Effector memory CD4-positive, alpha-beta T cell (primary cell): ENCODE measurements at places on chromosomes 16 and 17.

DNA sequence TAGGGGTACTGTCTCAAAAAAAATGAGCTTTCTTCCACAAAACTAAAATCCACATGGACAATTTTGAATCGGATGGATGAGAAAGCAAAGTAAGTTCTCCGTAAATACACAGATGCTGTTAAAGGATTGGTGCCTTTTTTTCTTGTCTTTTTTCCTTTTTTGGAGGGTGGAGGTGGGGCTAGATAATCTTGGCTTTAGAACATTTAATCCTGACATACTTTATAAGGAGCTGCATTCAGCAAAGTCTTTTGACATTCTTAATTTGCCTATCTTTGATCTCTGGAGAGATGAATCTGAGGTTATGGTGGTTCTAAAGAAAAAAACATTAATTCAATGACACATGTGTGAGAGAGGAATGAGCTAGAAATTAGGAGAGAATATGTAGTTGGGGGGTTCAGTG lies 312.3 kb upstream of the KCNJ16 start:
- no peak overlapping the region for H3K4me3 ChIP-seq
- H3K36me3 ChIP-seq = no peaks in the 10 kb centered on the region
- H3K27ac ChIP-seq = no peak overlapping the region
- no peaks in the 10 kb centered on the region for H3K27me3 ChIP-seq
- DNase-seq = no peak

GRCh38 chr17:60729854-60730253 lies 52.2 kb downstream of the BCAS3 start:
- H3K27ac ChIP-seq = no peak overlapping the region
- H3K4me3 ChIP-seq = no peak overlapping the region
- H3K36me3 ChIP-seq = no peaks in the 10 kb centered on the region
- no peaks in the 10 kb centered on the region for H3K27me3 ChIP-seq
- DNase-seq = no peak

DNA sequence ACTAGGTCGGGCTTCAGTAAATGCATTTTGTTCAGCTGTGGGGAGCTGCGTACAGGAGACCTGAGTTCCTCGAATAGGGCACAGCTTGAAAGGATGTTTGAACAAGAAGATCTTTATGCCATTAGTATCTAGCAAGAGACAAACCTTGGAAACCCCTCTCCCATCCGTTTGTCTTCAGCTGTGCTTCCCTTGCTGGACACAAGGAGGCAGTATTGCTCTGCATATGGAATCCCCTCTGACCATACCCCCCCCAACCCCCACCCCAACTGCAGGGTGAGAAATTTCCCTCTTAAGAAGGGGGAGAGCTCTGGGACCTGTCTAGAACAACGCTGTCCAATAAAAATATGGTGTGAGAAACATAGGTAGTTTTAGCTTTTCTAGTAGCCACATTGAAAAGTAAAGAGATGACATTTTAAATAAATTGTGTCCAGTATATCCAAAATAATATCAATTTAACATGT lies 1.6 kb downstream of the MRM1 start:
- H3K36me3 ChIP-seq = no peaks in the 10 kb centered on the region
- peaks cover 15% of the 10 kb centered on the region for H3K4me1 ChIP-seq
- no peaks in the 10 kb centered on the region for H3K27me3 ChIP-seq
- H3K4me3 ChIP-seq = peak overlapping the region; percentile 93
- no peak overlapping the region for H3K27ac ChIP-seq

- no peak for DNase-seq
- H3K36me3 ChIP-seq = no peaks in the 10 kb centered on the region
- no peaks in the 10 kb centered on the region for H3K27me3 ChIP-seq
- H3K4me1 ChIP-seq = no peaks in the 10 kb centered on the region
- H3K4me3 ChIP-seq = no peak overlapping the region
Measured at GRCh38 chr17:73432624-73433190, 120.9 kb upstream of the CDC42EP4 start.

GRCh38 chr16:86378831-86379504 lies 131.4 kb upstream of the FOXF1 start:
- no peak overlapping the region for H3K27ac ChIP-seq
- no peak for DNase-seq
- H3K36me3 ChIP-seq = no peaks in the 10 kb centered on the region
- H3K4me1 ChIP-seq = no peaks in the 10 kb centered on the region
- H3K27me3 ChIP-seq = no peaks in the 10 kb centered on the region

DNA sequence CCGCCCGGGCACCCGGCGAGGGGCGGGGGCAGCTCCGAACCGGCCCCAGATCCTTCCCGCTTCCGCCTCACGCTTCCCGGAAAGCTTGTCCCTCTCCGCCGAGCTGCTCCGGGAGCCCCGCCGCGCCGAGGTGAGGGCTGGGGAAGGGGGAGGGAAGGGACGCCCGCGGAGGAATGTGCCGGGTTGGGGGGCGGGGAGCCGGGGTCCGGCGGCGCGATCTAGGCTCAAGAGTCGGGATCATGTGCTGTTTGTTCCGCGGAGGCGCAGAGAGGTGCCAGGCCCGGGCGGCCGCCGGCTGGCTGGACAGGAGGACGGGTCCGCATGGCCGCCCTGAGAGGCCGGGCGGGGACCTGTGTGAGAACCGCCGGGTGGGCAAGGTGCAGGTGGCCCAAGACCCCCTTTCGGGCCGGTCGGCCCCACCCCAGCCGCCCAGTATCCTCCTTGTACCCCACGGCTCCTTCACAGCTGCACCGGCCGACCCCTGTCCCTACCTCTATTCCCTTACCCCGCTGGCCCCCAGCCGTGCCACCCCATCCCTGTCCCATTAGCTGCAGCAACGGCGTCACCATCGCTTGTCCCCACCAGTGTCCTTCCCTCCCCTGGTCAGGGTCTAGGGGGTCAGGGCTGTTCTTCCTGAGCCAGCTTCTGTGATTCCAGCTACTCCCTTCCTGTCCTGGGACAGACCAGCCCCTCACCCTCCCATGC lies 429 bp downstream of the KIF1C start:
- H3K4me3 ChIP-seq = peak overlapping the region; percentile 80
- no peaks in the 10 kb centered on the region for H3K27me3 ChIP-seq
- peaks cover 15% of the 10 kb centered on the region for H3K36me3 ChIP-seq

DNA sequence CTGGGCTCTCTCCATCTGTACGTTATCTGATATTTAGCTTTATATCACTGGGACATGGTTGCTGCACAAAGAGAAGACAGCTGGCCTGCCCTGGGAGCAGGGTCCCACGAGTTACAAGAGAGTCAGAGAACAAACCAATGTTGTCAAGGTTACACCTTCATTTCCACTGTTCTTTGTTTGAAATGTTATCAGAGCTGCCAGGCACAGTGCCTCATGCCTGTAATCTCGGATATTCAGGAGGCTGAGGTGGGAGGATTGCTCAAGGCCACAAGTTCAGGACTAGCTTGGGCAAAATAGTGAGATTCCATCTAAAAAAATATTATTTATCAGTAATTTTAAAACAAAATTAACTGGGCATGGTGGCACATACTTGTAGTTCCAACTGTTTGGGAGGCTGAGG lies 34.6 kb downstream of the ATP6V0A1 start:
- no peaks in the 10 kb centered on the region for H3K36me3 ChIP-seq
- no peak overlapping the region for H3K27ac ChIP-seq
- H3K4me1 ChIP-seq = peaks cover 2% of the 10 kb centered on the region
- H3K27me3 ChIP-seq = no peaks in the 10 kb centered on the region
- DNase-seq = no peak

DNA sequence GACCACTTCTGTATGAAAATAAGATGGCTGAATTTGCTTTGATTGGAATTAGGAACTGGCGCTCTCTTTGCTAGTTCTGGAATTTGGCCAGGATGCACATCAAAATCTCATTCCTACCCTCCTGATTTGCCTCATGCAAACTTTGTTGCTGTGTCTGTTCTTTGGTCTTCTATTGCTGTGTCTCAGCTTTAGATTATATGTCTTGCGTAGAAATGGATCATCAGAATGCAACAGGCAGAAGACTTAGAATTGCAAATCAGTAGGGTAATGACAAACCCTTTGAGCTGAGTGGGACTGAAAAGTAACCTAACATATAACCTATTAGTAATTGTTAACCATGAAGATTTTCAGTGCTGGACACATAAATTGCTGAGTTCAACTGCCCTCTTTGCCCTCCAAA lies 30.3 kb downstream of the RAD51C start:
- no peak overlapping the region for H3K4me3 ChIP-seq
- H3K4me1 ChIP-seq = no peaks in the 10 kb centered on the region
- no peaks in the 10 kb centered on the region for H3K27me3 ChIP-seq

GRCh38 chr16:65769776-65770438 lies 596.6 kb upstream of the CDH5 start:
- DNase-seq = no peak
- H3K36me3 ChIP-seq = no peaks in the 10 kb centered on the region
- no peak overlapping the region for H3K27ac ChIP-seq
- H3K4me3 ChIP-seq = no peak overlapping the region
- no peaks in the 10 kb centered on the region for H3K27me3 ChIP-seq

DNA sequence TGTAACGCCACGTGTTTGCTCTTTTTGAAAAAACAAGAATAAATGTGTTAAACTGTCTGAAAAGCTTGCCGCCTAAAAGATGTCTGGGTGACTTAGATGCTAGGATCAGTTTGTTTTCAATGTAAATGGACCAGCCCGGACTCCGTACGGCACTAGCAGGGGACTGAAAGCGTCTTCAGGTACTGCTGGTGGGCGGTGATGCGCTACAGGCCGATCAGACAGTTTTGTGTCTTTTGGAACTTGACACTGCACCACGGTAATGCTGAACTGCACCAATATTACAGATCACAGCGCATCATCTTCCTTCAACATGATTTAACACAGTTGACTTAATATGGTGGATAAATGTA lies 727 bp upstream of the MBTPS1 start:
- no peaks in the 10 kb centered on the region for H3K36me3 ChIP-seq
- peaks cover 4% of the 10 kb centered on the region for H3K4me1 ChIP-seq
- H3K4me3 ChIP-seq = peak overlapping the region; percentile 79
- DNase-seq = no peak
- peak overlapping the region; percentile 91 for H3K27ac ChIP-seq
- H3K27me3 ChIP-seq = no peaks in the 10 kb centered on the region

GRCh38 chr17:77770331-77771105 lies 188.0 kb upstream of the TNRC6C start:
- H3K27me3 ChIP-seq = no peaks in the 10 kb centered on the region
- no peak overlapping the region for H3K27ac ChIP-seq
- no peaks in the 10 kb centered on the region for H3K36me3 ChIP-seq

- H3K27me3 ChIP-seq = no peaks in the 10 kb centered on the region
- no peak for DNase-seq
- no peak overlapping the region for H3K27ac ChIP-seq
- peaks cover 8% of the 10 kb centered on the region for H3K4me1 ChIP-seq
- peaks cover 19% of the 10 kb centered on the region for H3K36me3 ChIP-seq
Measured at GRCh38 chr17:63768433-63768832, 5.0 kb downstream of the CCDC47 start.

DNA sequence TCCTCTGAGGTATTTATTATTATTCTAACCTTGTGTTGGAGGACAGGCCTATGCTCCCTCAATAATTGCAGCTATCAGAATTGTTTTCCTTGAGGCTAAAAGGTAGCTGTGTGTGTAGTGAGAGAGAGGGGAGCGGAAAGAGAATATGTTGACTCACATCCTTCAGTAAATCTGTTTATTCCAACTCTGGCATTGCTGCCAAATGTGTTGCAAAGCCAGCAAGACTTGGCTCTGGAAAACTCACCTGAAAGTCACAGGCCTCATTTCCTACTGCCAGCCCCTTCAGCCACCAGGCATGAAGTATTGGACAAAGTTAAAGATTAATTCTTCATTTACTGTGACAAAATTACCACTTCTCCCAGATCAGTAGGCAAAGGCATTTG lies 9.6 kb downstream of the CA10 start:
- no peaks in the 10 kb centered on the region for H3K36me3 ChIP-seq
- H3K4me3 ChIP-seq = no peak overlapping the region
- no peak for DNase-seq
- H3K27me3 ChIP-seq = no peaks in the 10 kb centered on the region
- no peak overlapping the region for H3K27ac ChIP-seq
- H3K4me1 ChIP-seq = no peaks in the 10 kb centered on the region

GRCh38 chr17:62807812-62808575 lies at the start of gene MARCHF10:
MARCHF10 (minus strand) TSS chr17:62808314; CDS start chr17:62801735, 6,579 bp downstream.
- H3K4me3 ChIP-seq = no peak within 1 kb of the TSS
- no peaks in the 10 kb centered on the region for H3K36me3 ChIP-seq
- no peaks in the 10 kb centered on the region for H3K27me3 ChIP-seq
- no peak within 1 kb of the TSS for H3K27ac ChIP-seq

GRCh38 chr17:43043307-43043706 lies 18.3 kb downstream of the RND2 start:
- H3K27ac ChIP-seq = no peak overlapping the region
- no peaks in the 10 kb centered on the region for H3K36me3 ChIP-seq
- H3K4me1 ChIP-seq = no peaks in the 10 kb centered on the region
- no peaks in the 10 kb centered on the region for H3K27me3 ChIP-seq
- H3K4me3 ChIP-seq = no peak overlapping the region

- no peak overlapping the region for H3K4me3 ChIP-seq
- no peak for DNase-seq
- no peak overlapping the region for H3K27ac ChIP-seq
- H3K36me3 ChIP-seq = no peaks in the 10 kb centered on the region
- no peaks in the 10 kb centered on the region for H3K27me3 ChIP-seq
Measured at GRCh38 chr17:4389079-4389478, 22.6 kb upstream of the UBE2G1 start.

DNA sequence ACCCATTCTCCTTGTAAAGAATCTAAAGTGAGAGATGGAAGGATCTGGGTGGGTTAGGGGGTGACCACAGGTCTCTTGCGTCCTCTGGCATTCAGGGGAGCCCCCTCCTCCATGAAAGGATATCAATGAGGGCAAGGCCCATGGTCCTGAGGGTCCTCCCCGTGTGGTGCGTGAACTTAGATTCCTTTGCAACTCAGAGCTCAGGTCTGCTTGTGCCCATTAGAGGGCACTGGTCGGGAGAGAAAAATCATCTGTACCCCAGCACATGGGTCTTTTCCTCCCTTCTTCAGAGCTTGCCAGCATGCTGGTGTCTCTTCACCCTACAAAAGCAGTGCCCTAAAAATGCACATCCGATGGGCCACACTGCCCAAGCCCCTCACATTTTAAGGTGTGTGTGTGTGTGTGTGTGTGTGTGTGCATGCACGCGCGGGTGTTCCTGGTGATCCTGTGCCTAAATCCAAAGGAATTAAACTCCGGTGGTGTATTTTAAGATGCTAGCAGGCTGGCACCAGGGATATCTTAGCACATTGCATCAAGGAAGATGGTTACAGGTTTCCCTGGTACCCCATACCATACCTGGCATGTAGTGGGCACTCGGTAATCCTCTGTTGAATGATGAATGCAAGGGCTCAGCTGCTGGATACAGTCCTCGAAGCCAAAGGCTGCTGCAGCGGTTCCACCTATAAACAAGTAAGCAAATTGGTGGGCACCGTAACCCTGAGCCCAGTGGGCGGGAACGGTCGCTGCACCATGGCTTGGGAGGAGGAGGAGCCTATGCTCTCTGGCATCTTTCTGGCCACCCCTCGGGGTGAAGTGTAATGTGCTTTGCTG lies 4.7 kb downstream of the C1QTNF1 start:
- no peaks in the 10 kb centered on the region for H3K36me3 ChIP-seq
- no peak overlapping the region for H3K4me3 ChIP-seq
- H3K27me3 ChIP-seq = peaks cover 10% of the 10 kb centered on the region

DNA sequence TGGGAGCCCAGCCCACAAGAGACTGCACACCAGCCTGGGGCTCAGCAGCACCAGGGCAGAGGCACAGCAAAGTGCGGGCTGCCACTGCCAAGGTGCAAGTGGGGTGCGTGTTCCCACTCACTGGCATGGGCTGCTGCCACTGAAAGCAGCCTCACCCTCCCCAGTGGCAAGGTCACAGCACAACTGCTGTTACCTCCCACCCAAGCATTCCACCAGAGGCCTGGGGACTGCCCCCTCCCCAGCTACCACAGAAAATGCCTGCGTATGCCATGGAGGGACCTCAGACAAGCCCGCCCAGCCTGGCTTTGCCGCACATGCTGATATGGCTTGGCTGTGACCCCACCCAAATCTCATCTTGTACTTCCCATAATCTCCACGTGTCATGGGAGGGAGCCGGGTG lies 33.1 kb downstream of the MEAK7 start:
- no peak overlapping the region for H3K27ac ChIP-seq
- H3K27me3 ChIP-seq = no peaks in the 10 kb centered on the region
- peaks cover 5% of the 10 kb centered on the region for H3K36me3 ChIP-seq
- H3K4me1 ChIP-seq = no peaks in the 10 kb centered on the region
- no peak overlapping the region for H3K4me3 ChIP-seq
- DNase-seq = no peak
